Activated T-helper 1 cell treated with anti-CD3 and anti-CD28 coated beads, Interleukin-2, amount 50 U/mL, for 16 hours (primary cell): ENCODE measurements at places on chromosomes 1 and 21.

DNA sequence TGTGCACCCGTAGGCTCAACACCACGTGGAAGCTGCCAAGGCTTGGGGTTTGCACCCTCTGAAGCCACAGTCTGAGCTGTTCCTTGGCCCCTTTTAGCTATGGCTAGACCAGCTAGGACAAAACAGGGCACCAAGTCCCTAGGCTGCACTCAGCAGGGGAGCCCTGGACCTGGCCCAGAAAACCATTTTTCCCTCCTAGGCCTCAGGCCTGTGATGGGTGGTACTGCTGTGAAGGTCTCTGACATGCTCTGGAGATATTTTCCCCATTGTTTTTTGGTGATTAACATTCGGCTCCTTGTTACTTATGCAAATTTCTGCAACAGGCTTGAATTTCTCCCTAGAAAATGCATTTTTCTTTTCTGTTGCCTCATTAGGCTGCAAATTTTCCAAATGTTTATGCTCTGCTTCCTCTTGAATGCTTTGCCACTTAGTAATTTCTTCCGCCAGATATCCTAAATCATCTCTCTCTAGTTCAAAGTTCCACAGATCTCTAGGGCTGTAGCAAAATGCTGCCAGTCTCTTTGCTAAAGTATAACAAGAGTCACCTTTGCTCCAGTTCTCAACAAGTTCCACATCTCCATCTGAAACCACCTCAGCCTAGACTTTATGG, 69.0 kb upstream of the KRTAP19-8 start:
- DNase-seq, result no peak

GRCh38 chr21:44087426-44088400, 19.5 kb upstream of the PWP2 start:
- DNase-seq, result no peak

GRCh38 chr1:159860456-159860855, 2.0 kb downstream of the VSIG8 start:
- DNase-seq, result no peak

GRCh38 chr1:218025454-218025853, 259.6 kb upstream of the RRP15 start:
- DNase-seq, result no peak

GRCh38 chr1:232542633-232543593, 87.0 kb downstream of the SIPA1L2 start:
- DNase-seq, result no peak
